ENCODE measurements at places on chromosomes 7 and 10.

- no peak for DNase-seq
Measured at GRCh38 chr10:90945491-90946070, 24.7 kb upstream of the ANKRD1 start.

GRCh38 chr10:30062090-30062489 is 2.7 kb upstream of the JCAD start:
- DNase-seq: no peak

GRCh38 chr7:26278770-26279169 is 12.9 kb upstream of the SNX10 start:
- DNase-seq: no peak

- no peak for DNase-seq
Measured at GRCh38 chr7:30091987-30092386, 42.8 kb upstream of the MTURN start.

- DNase-seq: no peak
Measured at GRCh38 chr10:74437822-74438221, 286.8 kb downstream of the ADK start.

GRCh38 chr10:48567346-48567745 is 37.5 kb downstream of the ARHGAP22 start:
- no peak for DNase-seq

DNA sequence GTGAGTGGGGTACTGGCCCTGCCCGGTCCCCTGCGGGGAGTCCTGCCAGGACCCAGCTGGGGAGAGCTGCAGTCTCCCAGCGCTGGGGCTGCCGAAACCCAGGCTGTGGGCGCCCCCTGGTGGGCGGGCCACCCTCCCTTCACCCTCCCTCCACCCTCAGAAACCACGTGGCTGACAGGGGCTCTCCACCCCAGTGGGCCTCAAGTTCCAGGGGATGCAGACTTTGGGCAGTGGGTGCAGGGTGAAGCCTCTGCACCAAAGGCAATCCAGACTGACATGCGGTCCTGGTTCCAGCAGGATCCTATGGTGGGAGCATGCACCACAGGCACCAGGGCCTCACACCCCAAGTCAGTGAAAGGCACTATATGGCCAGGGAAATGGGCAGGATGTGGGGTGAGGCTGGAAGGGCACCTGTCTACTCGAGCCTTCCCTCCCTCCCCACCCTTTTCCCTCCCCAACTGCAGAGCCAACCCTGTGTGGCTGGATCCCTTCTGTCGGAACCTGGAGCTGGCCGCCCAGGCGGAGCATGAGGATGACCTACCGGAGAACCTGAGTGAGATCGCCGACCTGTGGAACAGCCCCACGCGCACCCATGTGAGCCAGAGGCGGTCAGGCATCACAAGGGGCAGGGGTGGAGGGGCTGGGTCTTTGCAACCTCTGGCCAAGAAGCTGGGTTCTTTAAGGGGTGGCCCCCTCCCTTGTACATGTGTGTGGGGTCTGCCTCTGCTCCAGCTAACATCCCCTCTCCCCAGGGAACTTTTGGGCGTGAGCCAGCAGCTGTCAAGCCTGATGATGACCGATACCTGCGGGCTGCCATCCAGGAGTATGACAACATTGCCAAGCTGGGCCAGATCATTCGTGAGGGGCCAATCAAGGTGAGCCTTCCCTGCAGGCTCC is 38.8 kb downstream of the PSAP start:
- peak; percentile 51 for DNase-seq

DNA sequence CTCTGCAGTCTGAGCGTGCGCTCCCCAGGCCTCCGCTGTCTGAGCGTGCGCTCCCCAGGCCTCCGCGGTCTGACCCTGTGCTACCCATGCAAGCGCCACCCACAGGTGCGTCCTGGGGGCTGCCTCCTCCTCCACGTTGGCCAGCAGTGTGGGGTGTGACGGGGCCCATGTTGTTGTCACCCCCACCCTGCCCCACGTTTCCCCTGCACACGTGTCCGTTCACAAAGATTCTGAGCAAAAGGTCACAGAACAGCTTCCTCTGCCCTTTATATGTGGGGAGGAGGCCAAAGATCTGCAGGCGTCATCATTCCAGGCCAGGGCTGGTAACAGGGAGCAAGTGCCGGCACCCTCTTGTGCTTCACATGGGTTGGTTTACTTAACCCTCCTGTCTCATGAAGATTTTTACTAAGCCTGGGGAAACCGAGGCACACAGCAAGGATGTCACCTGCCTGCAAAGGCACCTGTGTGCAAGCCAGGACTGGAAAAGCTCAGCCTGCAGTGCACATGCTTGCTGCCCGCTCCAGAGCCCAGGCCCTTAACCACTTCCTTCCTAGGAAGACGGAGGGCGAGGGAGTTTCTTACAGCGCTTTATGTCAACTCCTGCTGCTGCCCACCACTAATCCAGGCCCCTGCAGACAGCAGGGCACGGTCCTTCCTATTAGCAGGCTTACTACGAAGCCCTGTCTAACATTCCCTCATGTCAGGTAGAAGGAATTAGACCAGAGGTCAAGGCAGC is 4.8 kb downstream of the GPR146 start:
- no peak for DNase-seq

DNA sequence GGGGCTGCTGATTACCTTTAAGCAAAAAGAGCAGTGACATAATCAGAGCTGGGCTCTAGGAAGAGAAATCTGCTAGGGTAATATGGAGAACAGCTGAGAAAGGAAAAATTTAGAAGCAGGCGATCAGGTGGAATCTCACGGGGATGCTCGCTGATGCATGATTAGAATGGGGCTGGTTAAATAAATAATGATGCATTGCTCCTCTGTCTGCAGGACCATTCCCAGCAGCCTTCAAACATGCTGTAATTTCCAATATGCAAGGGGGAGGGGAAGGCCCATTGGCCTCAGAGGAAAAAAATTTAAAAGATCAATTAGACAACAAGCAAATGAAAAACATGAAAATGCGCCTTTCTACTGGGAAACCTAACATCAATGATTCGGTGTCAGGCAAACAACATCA is 65.6 kb upstream of the C10orf90 start:
- DNase-seq: no peak

- peak; percentile 62 for DNase-seq
Measured at GRCh38 chr7:45151967-45152366, 5.6 kb upstream of the RAMP3 start.

- DNase-seq: no peak
Measured at GRCh38 chr7:149317986-149318672, 56.1 kb downstream of the ZNF783 start.

- no peak for DNase-seq
Measured at GRCh38 chr10:127757033-127757432, 20.0 kb downstream of the FOXI2 start.

DNA sequence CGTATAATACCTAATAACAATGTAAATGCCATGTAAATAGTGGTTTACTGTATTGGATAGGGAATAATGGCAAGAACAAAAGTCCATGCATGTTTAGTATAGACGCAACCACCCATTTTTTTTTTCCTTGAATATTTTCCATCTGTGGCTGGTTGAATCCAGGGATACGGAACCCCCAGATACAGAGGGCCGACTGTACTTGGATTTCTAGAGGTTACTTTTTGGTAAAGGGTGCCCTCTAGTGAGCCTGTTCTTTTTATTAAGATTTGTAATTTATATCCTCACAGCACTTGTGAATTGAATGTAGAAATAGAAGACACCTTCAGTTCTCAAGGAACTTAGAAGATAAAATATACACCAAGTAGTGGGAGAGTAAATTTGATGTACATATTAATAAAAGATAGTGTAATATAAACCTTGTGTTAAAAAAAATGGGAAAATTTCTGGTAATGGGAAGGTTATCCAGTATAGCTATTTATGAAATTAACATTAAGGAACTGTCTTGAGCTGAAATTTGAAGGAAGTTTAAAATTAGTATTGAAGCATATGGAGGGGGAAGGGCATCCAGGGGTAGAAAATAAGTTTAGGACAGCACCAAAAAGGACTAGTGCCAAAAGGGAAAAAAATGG is 32.0 kb downstream of the EXOC6 start:
- no peak for DNase-seq

- DNase-seq: no peak
Measured at GRCh38 chr10:84008878-84009277, 130.4 kb upstream of the GHITM start.

GRCh38 chr7:143316492-143316891 is 581 bp downstream of the CLCN1 start:
- DNase-seq: no peak

DNA sequence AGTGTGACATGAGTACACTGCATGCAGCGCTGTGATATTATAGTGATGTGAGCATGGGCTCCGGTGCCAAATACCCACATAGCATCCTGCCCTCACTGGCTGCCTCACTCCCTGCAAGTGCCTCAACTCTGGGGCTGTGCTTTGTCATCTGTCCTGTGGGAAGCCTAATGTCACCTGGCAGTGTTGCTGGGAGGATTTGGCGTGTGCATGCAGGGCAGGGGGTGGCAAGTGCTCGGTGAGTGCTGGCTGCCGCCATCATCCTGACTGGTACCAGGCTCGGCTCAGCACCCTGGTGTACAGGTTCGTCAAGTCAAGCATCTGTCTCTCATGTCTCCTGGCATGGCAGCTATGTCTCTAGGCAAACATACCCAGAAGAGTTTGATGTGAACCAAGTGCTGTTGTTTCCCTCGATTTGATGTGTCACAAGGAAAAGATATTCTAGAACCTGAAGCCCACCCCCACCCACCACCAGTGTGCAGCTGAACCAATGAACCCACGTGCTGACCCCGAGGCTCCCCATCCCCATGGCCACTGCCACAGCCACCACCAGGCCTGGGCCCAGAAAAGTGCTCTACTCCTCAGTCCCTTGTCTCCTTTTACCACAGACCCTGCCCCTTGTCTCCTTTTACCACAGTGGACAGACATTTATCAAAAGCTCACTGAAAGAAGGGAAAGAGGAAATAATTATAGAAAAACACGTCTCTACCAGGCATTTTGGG is 135.8 kb downstream of the MAPK8 start:
- no peak for DNase-seq

DNA sequence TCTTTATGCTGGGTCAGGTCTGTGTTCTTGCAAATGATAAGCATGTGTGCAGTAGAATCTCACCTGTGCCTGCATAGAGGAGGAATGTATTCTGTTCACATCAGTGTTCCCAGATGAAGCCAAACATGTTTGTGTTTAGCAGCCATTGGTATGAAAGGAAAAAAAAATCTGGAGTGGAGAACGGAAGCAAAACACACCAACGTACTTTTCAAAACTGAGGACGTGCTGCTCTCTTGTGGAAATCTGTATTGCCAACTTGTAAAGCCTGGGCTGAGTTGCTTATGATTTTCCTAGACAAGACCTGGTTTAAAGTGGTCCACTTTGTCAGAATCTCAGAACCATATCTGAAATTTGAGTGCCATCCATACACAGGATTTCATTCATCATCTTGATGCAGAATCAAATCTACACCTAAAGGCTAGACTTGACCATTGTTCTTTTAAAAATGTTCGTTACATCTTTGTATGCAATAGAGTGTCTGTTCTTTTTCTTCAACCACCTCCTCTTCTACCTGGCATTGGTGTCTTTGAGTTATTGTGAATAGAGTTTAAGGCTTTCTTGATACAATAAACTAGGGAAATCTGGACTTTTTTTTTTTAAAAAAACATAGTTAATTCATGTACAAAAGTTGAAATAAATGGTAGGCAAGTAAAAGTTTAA is 367.7 kb downstream of the PHF14 start:
- DNase-seq: no peak

- DNase-seq: no peak
Measured at GRCh38 chr10:131437556-131438475, 126.3 kb upstream of the TCERG1L start.

- no peak for DNase-seq
Measured at GRCh38 chr10:4947039-4947634, 16.1 kb upstream of the AKR1C1 start.

- DNase-seq: no peak
Measured at GRCh38 chr7:154409703-154410311, 357.6 kb downstream of the DPP6 start.

GRCh38 chr10:61970182-61971002 is 68.9 kb downstream of the ARID5B start:
- DNase-seq: no peak

DNA sequence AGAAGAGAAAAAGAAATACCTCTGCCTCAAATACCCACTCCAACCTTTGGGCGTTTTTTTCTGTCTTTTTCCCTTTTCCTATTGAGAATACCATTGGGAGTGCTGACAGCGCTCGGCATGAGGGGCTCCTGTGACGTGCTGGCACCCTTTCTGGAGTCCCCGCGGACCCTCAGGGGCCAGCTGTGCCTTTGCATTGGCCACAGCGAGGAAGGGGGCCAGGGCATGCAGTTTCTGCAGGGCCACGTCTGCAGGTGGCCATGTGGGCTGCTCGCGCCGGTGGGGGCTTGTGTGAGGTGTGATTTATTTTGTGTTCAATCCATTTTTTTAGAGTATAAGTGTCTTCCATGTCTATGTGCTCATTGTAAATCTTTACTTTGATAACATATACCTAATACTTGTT is 57.4 kb downstream of the INPP5A start:
- no peak for DNase-seq

DNA sequence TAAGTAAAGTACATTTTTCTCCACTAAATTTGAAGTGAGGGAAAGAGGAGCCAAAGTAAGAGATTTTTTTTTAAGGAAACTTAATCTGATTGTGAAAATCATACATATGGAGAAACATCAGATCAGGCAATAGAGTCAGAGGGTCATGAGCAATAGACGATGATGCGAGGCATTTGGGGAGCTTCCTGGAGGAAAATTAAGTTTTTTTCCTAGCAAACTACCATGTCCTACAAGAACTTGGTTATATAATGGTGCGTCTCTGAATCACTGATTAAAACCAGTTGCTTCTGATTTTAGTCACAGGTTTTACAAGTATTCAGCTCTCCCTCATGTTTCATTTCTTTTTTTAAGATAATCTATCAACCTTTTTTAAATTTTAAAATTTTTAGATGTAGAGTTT is 52.1 kb upstream of the MTURN start:
- DNase-seq: no peak

- no peak for DNase-seq
Measured at GRCh38 chr7:1404898-1405548, 54.2 kb downstream of the MICALL2 start.

DNA sequence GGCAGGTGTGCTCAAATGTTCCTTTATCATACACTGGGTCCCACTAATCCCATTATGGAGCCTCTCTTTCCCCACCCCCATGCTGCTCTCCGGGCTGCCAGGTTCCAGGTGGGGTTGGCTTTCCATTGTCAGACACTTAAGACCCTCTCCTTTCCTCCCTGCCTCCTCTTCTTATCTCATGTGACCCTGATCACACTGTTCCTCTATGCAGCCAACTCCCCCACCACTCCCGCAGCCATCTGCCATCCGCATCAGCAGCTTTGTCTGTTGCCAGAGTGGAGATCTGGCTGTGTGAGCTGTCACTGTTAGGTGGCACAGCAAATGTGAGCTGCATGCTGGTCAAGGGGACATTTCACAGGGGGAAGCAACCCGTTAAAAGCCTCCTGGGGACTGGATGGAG is 391.4 kb downstream of the TNS3 start:
- DNase-seq: no peak

DNA sequence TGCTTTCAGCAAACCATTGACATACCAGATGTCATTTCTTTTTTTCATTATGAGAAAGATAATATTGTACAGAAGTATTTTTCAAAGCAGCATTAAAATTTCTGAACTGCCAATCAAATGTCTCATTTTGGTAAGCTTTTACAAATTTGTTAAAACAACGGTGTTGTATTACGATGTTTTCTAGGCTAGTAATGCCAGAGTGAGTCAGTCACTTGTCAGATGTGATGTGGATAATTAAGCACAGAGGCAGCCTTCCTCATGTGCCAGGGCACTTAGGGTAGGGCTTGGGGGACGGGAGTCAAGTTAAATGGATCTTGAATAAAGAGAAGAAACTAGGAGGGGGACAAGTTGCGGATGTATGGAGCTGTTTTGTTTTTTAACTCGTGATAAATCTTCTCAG is 10.1 kb downstream of the PSTK start:
- no peak for DNase-seq
